Tongue (tissue), 3 donors: ENCODE measurements at places on chromosomes 7 and 10. TPM values are rescaled to one million over a fixed set of nuclear protein-coding genes. Genes with fewer than 3 reads are reported as not detected.

Gene TMEM72
- total RNA-seq = 0.41 TPM

Gene ATOH7
- 0.82 TPM for total RNA-seq

Gene VSTM4
- 56.1 TPM for total RNA-seq

Gene MYL10
- 20.9 TPM for total RNA-seq

Gene ARHGAP21
- 85.6 TPM for total RNA-seq

Gene LOXL4
- total RNA-seq = 10.5 TPM

Gene ZNF365
- total RNA-seq = 0.41 TPM

Gene STEAP4
- total RNA-seq = 11.9 TPM

Gene HYAL4
- not detected for total RNA-seq

Gene TFPI2
- total RNA-seq = 2.6 TPM

- no peak for DNase-seq
Observed at GRCh38 chr7:151389768-151390597, 19.9 kb downstream of the WDR86 start.

DNA sequence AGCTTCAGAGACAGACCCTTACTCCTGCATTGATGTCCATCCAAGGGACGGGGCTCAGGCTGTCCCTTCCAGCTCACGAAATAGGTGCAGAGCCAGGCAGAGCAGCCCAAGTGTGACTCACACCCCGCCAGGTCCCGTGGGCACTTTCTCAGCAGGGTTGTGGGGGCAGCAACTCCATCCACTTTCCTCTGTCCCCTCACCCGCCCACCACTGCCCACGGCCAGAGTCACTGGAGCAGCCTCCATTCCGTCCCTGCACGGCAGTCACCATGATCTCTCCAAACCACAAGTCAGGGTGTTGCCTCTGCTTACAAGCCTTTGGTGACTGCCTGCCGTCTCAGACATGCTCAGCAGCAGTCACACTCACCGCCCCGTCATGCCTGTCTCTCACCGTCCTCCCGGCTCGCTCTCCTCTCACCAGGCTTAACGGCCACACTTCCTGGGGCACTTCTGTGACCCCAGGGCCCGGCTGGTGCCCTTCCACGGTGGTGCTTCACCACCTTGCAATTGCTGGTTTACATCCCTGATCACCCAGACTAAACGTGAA, 39.3 kb downstream of the CALML3 start:
- DNase-seq = no peak

DNA sequence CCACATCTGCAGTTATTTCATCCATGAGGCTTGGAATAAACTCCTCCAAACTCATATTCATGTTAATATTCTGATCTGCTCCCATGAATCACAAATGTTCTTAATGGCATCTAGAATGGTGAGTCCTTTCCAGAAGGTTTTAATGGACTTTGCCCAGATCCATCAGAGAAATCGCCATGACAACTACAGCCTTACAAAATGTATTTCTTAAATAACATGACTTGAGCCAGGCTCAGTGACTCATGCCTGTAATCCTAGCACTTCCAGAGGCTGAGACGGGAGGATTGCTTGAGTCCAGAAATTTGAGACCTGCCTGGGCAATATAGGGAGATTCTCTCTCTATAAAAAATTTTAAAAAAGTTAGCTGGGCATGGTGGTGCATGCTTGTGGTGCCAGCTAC, 102.1 kb upstream of the TMEM168 start:
- DNase-seq = no peak

GRCh38 chr10:127824826-127825225, 67.9 kb downstream of the CLRN3 start:
- no peak for DNase-seq

- no peak for DNase-seq
Observed at GRCh38 chr10:98331885-98332284, 63.9 kb upstream of the LOXL4 start.

DNA sequence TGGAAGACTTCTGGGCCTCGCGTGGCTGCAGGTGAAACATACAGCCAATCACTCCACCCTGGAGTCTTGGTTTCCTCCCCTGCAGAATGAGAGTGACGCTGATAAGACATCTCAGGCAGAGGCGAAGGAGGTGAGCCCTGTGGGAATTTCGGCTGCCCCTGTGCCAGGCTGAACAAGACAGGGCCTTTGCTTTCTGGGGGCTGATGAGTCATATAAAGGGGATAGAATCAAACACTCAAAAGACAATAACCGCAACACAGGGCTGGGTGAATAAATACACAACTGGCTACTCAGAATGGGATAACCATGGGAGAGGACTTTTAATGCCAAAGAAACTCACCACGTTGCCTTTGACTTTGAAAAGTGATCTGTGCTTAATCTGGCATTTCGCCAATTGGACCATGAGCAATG, 143.8 kb downstream of the KCNMA1 start:
- no peak for DNase-seq

GRCh38 chr7:115037128-115037802, 115.4 kb downstream of the MDFIC start:
- no peak for DNase-seq

DNA sequence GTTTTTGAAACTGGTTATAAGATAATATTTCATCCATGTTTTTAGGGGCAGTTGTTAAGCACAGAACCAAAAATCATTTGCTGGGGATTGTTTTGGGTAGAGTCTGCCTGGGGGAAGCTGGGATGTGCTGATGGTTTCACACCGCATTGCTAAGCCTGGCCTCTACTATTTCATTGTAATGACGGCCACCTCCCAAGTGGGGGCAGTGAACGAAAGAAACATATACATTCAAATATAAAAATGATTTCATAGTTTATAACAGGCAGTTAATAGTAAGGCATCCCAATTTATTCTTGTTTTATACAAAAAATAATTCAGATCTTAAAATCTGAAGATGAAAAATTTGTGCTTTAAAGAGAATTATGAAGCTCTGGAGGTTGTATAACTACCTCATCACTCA, 750.8 kb downstream of the REEP3 start:
- DNase-seq = no peak

DNA sequence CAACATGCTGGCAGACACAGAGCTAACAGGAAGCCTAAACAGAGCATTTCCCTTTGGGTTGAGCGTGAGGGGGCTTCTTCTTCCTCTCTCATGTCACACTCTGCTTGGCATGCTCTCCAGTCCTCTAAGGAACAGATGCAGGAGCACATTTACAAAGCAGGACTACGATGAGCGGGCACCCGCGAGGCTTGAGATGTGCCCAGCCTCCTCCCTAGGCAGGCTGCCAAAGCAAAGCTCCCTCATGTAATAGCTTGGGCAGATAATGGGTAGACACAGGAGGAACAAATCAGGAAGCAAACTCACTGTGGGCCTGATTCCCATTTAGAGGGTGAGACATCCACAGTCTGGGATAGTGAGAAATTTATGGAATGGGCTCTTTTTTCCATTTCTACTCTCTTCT, 519.1 kb downstream of the NRG3 start:
- peak; percentile 29 for DNase-seq

DNA sequence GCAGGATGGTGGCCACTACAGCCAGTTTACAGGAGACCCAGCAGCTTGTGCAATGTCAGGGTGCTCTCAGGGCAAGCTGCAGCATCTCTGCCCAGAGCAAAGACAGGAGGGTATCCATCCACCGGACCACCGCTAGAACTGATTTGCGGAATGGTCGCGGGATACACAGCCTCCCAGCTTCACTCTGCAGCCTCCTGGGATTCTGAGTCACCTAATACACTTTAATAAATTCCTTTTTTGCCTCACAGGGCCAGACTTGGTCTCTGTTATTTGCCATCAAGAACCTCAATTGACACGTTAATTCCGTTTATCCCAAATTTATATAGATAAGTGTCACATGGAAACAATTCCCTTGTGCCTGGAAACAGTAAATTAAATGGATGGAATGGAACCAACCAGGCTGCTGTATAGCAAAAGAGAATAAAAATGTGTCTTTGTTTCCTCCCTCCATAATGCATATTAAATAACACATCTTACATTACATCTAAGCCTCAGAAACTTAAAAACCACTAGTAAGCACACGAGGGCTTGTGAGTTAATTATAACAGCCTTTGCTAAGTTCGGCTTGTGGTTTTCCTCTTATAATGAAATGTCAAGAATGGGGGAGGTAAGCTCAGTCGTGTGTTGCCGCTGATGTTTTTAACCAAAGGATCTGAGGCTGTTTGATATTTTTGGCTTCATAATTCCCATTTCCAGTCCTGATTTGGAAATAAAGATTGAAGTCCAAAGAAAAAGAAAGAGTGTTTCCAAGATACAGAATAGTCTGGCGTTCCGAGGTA, 52.1 kb downstream of the ADRB1 start:
- DNase-seq = no peak

DNA sequence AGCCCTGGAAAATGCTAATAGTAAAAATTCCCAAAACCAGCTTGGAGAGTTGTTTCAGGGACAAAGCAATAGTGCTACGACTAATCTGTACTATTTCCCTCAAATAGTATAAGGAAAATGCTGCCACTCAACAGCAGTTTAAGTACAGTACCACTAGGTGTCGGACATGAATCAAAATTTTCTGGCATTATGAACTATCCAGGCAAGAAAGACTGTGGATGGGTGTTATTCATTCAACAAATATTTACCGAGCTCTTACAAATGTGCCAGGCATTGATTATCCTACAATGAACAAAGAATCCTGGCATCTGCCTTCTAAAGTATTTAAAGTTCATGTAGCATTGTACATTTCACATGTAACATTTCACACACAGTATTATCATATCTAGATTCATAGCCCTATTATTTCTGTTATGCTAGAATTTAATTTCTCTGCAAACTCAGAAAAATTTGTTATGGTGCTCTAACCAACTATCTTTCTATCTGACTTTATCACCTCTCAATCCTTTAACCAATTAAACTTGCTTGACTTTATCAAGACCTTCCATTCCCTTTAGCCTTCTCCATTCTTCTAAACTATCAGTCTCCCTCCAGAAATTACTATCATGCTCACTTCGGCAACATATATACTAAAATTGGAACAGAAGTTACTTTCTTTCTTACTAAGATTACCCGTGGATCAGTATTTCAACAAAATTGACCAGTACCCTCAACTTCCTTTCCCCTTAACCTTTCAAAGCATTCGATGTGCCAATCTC, 80.6 kb downstream of the ARHGAP21 start:
- DNase-seq = peak; percentile 79

DNA sequence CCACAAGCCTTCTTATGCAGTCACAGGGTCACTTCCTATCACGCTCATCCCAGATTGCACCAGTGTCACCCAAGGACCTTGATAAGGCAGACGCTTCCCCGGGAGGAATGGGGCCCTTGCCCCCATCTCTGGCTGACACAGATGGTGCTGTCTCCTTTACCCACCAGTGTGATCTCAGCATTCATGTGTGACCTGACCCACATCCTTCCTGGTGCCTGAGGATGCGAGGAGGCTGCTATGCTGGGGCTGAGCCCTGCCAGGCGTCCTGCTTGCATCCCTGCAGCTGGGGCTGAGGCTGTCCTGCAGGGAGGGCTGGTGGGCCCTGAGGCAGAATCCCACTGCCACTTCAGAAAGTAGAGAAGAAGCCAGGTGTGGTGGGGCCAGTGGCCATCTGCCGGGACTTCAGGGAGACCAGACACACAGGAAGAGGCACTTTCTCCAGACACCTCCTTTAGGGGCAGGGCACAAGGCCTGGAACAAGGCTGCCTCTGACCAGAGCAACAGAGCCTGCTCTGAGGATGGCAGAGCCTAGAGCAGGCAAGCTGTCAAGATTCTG, 35.3 kb downstream of the RASGEF1A start:
- DNase-seq = no peak

DNA sequence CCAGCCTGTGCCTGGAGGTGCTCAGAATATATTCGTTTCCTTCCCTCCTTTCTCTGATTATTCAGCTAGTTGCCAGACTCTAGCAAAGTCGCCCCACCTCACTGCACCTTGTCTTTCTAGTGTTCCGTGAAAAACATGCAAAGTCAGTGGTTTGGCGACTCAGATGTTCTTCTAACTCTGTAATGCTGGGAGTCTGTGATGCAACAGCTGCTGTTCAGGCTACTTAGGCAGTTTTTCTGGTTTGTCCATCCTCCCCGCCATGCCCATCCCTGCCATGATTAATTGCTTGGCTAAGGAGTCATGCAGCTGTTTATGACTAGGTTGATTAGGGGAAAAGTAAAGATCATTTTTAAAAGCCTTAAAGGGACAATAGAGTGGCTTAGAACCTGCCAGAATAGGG, 99.4 kb downstream of the MTPN start:
- peak; percentile 83 for DNase-seq
